Right lobe of liver (tissue), 6 donors: ENCODE measurements at places on chromosomes 11 and 22. TPM values are rescaled to one million over a fixed set of nuclear protein-coding genes. Genes with fewer than 3 reads are reported as not detected.

The KIRREL3 gene
- not detected for total RNA-seq

The TRPM5 gene
- total RNA-seq, result not detected

GRCh38 chr22:23065495-23066122 lies 4.7 kb upstream of the GNAZ start:
- DNase-seq, result peak; percentile 38

DNA sequence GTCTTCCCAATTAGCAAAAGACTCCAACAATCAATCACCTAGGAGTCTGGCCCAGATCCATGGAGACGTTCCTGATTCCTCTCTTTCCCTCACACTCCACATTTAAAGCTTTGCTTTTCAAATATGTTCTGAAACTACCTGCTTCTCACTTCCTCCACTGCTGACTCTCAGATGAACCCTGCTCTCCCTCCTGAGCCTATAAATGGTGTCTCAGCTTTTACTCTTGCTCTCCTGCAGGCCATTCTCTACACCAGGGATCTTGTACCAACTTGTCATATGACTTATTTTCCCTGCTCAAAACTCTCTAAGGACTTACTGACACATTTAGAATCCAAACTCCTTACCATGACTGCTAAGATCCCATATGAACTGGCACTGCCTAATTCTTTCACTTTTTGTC lies 138.4 kb upstream of the DDI1 start:
- no peak for DNase-seq
